Activated naive CD4-positive, alpha-beta T cell (primary cell): ENCODE measurements at places on chromosomes 5 and 9.

DNA sequence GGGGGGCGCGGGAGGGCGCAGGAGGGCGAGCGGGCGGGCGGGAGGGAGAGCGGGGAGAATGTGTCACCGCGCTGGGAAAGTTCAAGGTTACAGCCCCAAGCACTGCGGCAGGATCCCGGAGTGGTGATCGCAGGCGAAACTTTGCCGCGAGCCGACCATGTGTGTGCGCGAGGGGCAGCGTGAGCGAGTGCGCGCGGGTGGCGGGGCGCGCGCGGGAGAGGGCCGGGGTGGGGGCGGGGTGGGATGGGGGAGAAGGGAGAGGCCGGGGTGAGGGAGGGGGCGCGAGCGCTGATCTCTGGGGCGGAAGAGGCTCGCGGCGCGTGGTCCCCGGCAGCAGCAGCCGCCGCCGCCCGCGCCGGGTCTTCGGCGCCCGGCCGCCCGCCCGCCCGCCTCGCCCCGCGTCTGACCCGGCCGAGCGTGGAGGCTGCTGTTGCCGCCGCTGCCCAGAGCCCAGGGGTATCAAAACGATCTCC, at the start of gene NFIB:
TSS of gene NFIB (minus strand) at position 191 of the 473 bp plus-strand sequence. CDS start 630 bp downstream, outside the sequence.
- DNase-seq, result no peak

DNA sequence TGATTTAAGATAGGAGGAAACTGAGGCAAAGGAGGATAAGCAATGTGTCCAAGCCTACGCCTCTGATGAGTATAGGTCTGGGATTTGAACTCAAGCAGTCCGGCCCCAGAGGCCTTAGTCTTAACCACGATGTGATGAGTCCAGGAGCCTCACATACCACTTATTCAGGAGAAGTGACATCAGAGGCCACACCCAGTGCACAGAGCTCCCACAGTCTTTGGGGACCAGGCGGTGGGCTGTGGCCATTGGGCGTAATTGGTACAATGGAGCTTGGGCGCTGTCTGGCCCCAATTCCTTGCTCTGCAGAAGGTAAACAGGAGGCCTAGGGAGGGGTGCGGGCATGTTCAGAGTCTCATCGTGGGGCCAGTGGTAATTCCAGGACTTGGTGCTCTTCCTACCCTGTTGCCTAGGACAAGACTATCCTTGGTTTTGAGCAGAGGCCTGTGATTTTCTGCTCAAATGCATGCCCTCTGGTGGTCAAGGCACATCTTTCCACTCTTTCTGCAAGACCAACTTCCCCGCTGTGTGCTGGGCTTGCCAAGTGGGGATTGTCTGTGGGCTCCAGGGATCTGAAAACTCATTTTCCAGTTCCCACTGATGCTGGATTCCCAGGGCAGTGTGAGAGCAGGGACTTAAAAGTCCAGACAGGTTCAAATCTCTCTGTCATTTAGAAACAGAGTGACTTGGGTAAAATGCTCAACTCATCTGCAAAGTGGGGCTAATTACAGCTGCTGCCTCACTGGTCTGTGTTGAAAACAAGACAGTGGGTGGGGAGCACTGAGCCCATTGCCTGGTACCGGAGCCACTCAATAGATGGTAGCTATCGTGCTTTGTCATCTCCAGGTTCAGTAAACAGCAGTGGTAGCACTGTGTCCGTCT, 15.8 kb downstream of the NDST1 start:
- DNase-seq, result no peak

- DNase-seq, result no peak
Observed at GRCh38 chr5:57804007-57804444, 321.4 kb upstream of the ACTBL2 start.

DNA sequence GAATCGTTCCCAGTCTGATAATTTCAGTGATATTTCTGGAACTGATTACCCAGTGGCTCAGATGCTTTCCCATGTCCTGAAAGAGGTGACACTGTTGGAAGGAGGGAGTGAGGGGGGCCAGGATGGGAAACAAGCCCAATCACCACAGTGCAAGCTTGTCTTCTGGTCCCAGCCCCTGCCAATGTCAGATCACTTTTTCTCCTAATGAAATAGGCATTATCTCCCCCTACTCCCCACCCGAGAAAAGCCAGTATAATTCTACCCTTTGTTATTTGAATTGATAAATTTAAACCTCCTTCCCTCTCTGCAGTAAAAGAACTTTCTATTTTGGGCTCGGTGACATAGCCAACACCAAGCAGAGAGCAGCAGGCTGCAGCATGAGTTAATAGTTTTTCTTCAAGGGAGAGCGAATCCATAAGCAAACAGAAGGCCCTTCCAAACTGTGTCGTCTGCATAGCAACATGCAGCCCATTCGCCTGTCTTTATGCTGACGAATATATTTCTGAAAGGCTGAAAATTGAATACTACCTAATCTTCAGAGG, 14.6 kb upstream of the PPP2CA start:
- no peak for DNase-seq

GRCh38 chr9:26181836-26182235, 503.6 kb upstream of the TUSC1 start:
- DNase-seq, result no peak

DNA sequence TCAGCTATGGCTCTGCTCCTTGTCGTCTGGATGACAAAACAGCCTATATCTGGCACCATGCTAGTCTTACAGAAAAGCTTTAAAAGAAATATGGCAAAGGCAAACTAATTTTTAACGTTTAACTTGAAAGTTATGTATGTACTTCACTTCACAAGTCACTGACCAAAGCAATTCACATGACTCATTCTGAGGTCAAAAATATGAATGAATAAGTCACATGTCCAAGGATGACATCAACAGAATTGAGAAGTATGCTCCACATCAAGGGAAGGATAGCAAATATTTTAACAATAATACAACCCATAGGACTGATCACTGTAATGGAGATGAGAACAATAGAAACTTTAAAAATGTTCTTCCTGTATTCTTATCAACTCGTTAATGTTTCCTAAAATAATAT, 1072.6 kb upstream of the NUDT12 start:
- DNase-seq, result no peak

GRCh38 chr5:137665678-137666460, 70.0 kb downstream of the KLHL3 start:
- DNase-seq, result peak; percentile 16

- DNase-seq, result no peak
Observed at GRCh38 chr5:159133041-159133741, 33.5 kb upstream of the EBF1 start.

GRCh38 chr5:97181856-97182545, 1.0 kb downstream of the RIOK2 start:
- DNase-seq, result no peak

GRCh38 chr9:132575005-132575609, 7.3 kb upstream of the BARHL1 start:
- DNase-seq, result no peak
